ENCODE measurements at places on chromosomes 7 and 10.
A peak's percentile ranks its signal among the peaks of the same experiment; 100 is the strongest.

DNA sequence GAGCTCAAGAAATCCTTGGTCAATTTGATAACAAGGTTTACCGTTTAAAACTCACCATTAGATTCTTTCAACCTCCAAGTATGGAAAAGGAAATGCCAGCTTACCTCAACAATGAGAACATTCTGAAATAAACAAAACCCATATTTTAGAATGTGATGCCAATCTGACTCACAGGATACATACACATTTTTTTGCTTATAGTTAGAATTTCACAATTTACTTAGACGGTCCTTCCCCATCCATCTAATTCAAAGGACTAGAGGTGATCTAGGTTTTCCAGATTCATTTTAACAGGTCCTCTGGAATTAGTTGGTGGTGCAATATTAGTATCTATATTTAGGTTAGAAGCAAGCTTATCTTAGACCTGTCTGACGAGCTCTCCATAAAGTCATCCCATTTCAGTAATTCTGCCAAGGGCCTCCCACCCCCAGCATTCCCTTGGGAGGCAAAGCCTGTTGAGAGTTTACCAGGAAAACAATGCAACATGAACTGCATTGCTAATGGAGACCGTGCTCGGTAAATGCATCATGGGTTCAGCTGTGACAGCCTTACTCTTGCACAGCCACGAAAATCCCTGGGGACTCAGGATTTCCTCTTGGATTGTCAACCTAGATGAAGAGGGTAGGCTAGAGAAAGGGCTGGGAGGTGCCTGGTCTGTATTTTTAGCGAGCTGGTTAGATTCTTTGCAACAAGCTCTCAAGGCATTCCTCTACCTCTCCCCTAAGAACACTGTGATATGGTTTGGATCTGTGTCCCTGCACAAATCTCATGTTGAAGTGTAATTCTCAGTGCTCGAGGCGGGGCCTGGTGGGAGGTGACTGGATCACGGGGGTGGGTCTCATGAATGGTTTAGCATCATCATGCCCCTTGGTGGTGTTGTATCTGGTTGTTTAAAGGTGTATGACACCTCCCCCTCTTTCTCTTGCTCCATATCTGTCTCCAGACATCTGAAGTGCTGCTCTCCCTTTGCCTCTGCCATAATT is 93.8 kb downstream of the PRTFDC1 start:
- no peak for DNase-seq

DNA sequence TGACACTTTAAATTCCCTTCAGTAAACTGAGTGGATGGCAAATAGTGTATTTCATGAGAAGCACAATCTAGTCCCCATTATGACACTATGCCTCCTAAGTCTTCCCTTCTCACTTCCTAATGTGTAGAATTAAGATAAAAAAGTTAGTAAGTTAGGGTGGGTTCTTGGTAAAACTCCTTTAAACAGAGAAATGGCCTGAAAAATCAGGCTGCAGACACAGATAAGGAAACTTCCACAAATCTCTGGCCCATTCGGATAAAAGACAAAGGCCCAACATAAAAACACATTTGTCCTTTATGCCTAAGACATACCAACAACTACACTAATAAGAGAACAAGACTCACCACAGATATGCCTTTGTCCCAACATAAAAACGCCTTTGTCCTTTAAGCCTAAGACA is 21.5 kb downstream of the AKR1C8 start:
- no peak for DNase-seq

DNA sequence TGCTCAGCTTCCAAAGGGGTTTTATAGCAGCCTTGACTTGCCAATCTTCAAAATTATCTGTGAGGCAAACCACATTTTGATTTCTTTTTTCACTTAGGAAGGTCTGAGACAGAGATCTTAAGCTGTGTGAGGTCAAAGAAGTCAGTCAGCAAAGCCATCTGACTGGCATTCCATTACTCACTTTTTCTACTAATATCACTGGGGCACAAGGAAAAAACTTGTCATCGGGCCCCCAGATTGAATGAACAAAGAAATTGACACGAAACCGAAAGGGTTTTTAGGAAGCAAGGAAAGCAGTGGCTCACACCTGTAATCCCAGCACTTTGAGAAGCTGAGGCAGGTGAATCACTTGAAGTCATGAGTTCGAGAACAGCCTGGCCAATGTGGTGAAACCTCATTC is 78.5 kb upstream of the FRMD4A start:
- DNase-seq = no peak

- DNase-seq = no peak
These were observed 54.6 kb upstream of the OPN4 start for GRCh38 chr10:86599729-86600128.

- DNase-seq = no peak
These were observed 67.4 kb upstream of the MPP7 start for GRCh38 chr10:28370107-28370835.

- no peak for DNase-seq
These were observed 41.4 kb upstream of the MPP7 start for GRCh38 chr10:28343987-28344895.

GRCh38 chr7:17105701-17106100 is 192.8 kb upstream of the AHR start:
- no peak for DNase-seq

DNA sequence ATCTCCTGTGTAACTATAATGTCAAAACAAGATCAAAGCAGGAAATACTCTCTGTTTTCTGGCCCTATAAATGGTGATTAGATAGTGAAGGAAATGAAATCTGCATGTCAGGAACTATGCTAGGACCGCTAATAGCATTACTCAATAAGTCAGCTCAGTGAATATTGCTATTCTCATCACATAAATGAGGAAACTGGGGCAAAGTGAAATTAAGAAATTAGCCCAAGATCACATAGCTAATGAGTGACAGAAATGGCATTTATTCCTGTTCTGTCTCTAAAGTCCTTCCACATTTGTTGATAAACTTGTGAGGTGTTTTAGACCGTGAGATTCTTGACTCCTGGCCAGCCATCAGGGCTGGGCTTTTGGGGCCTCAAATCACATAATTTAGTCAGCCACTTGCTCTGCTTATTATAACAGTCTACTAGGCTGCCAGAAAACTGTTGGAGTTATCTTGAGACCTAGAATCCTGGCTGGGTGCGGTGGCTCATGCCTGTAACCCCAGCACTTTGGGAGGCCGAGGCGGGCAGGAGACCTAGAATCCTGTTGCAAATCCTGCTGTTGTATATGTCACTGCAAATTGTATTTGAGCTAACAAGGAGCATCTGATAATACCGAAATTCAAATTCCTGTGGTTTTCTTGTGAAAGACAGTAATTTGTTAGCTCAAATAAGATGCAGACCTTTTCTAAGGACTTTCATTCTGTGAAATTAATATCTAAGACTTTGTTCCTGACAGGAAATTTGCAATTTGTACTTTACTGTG is 66.5 kb upstream of the SHTN1 start:
- DNase-seq = no peak

DNA sequence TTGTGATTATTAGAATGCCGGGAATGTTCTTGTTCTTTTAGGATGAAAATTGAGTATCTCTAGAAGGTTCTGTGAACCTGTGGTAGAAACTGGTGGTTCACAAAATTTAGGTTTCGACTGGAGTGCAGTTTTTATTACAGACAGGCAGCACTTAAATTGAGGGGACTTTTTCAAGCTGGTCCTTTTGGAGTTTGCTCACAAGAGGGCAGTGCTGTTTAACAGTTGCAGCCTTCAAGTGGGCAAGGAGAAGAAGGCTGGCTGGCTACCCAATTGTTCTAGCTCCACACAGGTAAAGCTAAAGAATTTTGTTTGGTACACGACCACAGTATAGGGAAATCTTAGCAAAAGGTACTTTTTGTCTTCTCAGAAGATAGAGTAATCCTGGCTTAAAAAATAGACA is 233.6 kb downstream of the SNX13 start:
- peak; percentile 31 for DNase-seq

DNA sequence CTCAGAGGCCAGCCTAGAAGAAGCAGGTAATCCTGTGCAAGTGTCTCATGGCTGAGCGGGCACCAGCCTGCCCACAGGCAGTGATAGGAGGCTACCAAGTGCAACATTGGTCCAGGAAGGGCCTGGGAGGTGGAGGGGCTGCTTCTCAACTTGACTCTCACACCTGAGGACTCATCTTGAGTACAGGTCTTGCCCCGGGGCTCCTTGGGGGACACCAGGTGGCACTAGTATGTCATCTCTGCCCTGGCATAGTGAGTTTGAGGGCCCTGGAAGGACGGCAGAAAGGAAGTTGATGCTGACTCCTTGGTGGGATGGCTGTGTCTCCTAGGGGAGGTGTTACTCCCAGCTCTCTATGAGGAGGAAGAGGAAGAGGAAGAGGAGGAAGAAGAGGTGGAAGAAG is 2.3 kb downstream of the CCDC136 start:
- no peak for DNase-seq

- no peak for DNase-seq
These were observed 401.1 kb upstream of the NFE2L3 start for GRCh38 chr7:25750744-25751508.

DNA sequence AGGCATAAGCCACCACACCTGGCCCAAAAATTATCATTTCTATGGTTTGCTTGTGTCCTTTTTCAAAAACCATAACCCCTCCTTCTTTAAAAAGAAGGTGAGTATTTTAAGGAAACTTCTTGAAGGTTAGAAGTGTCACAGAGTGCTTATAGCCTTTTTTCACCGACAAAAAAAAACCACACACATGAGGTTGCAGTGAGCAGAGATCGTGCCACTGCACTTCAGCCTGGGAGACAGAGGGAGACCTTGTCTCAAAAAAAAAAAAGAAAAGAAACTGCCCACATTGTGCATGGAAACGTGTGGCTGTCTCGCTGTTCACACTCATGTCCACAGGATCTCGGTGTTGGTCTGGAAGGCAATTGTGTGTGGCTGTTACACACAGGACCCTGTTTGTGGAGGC is 157.4 kb upstream of the PFKP start:
- DNase-seq = no peak

DNA sequence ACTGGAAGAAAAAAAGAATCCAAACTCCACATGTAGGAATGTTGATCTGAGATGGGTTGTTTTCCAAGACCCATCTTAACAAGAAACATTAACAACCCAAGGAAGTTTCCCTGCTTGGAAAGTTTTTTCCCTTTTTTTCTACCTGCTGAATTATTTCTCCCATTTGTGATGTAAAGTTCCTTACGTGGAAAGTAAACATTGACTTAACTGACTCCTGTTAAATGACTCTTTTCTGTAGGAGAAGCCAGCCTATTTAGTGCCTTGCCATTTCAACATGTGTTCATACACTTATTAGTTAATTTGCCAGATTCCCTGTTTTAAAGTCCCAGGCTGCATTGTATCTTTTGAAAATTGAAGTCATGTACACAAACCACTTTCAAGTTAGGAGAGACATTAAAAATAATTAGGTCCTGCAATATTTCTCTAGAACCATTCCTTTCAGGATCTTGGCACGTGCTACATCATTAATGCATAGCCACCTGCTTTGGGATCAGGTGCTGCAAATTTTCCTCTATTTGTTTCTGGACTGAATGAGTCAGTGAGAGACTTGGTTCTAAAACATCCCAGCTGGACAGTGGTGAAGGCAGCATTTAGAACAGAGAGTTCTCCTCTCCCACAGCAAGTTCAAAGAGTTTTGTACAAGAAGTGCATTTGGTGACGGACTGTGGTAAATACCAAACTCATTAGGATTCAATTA is 698.5 kb downstream of the SUGCT start:
- no peak for DNase-seq

DNA sequence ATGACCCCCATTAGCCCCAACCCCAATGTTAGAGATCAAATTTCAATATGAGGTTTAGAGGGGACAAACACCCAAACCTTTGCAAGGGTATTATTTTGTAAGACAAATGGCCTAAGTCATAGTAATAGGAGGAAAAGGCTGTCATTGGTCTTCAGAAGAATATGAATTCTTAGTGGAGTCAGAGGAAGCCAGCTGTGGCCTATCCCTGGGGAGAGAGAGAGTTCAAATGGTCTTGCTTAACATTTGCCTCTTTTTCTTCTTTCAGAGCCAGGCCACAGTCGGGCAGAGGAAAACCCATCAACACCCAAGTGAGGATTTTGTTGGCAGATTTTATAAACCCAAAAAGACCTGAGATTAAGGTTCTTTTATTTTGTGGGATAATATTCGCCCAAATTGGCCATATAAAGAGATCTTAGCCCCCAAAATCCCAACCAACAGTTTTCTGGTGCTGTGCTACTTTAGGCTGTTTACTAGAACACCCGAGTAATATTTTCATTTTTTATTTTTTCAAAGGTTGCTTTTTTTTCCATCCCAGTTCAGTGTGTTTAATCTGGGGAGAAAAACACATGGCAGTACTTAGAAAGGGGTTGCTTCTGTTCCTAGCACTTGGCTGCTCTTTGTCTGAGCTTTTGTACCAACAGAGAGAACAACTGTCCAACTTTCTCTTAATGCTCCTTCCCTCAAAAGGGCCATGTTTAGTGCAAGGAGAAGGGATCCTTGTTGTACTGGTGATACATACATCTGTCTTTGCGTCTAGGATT is 26.8 kb upstream of the ARMC3 start:
- DNase-seq = no peak

DNA sequence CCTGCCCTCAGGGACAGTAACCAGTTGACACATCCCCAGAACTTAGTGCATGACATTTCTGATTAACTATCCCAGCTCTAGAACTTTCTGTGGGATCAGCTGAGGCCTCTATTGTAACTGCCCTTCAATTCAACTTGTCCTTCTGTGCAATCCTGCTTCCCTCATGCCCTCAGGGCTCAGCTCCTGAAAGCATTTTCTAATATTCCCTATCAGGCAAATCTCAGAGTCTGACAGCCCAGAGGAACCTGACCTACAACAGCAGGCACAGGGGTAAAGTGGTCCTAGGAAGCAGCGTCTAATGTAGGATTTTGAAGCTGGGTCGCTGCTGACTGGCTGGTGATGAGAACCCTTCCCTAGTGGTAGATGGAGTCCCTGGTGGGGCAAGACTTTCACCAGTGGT is 13.6 kb upstream of the STN1 start:
- no peak for DNase-seq

- peak; percentile 60 for DNase-seq
These were observed 76.8 kb upstream of the SEM1 start for GRCh38 chr7:96786261-96786997.

DNA sequence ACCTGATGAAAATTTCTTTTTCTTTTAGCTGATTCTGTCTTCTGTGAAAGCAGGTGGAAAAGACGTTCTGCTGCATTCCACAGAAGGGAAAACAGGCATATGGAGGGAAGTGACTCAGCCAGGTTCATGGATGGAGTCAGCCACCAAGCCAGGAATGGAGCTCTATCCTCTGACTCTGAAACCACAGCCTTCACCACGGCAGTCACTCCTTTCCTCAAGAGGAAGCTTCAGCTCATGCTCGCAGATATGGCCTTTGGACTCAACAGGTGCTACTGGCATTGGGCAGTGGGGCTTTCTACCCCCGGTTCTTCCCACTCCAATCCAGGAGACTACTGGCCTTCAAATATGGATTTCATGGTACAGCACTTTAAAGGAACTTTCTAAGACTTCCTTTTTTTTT is 11.5 kb upstream of the PLAU start:
- no peak for DNase-seq

- DNase-seq = no peak
These were observed 56.0 kb upstream of the CHST15 start for GRCh38 chr10:124149189-124150042.

Measured in NCI-H1930 (cell line).